HEK293T (cell line): ENCODE measurements at places on chromosomes 1 and 21.

DNA sequence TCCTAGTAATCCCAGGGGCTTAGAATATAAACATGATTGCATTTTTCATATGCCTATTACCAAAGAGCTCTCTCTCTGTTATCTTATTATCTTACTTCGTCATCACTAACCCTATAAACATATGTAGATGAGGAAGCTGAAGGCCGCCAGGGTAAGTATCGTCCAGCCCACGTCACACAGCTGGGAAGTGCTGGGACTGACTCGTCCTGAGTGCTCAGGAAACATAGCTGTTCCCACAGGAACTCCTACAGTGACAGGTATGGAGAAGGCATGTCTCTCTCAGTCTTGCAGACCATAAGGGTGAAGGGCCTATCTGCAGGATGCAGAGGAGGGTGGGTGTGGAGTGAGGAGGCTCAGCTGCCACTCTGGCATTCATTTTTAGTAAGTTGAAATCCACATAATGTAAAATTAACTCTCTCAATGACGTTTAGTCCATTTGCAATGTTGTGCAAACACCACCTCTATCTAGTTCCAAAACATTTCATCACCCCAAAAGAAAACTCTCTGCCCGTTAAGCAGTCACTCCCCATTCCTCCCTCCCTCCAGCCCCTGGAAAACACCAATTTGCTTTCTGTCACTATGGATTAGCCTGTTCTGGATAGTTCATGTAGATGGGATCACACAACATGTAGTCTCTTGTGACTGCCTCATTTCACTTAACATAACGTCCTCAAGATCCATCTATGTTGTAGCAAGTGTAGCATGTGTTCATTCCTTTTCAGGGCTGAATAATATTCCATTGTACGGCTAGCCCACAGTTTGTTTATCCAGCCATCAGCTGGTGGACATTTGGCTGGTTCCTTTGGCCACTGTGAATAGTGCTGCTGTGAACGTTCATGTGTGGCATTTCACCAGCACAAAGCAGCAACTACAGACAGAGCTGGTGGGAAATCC is 68.3 kb downstream of the TCP10L start:
- no peak for DNase-seq

- DNase-seq, result no peak
These were observed 239.0 kb upstream of the PTBP2 start for GRCh38 chr1:96482616-96483015.

GRCh38 chr21:45893740-45894449 is 87.7 kb upstream of the COL6A1 start:
- no peak for DNase-seq

- DNase-seq, result no peak
These were observed 503.1 kb upstream of the DAB1 start for GRCh38 chr1:57927003-57927402.

DNA sequence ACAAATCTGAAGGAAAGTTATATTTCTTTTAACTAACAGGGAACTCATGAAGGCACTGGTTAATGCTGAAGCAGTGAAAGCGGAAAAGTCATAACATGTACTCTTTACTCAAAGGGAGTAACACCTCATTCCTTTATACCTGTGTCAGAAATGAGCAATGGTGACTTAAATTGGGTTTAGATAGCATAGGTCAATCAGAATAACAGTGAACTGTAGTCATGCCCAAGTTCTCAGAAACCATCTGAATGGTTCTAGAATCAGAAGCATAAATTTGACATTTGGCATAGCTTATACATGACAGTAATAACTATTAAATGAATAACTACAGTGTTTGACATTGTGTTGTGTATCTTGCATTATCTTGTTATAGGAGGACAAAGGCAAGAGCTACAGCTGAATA is 382.0 kb downstream of the NUF2 start:
- no peak for DNase-seq

DNA sequence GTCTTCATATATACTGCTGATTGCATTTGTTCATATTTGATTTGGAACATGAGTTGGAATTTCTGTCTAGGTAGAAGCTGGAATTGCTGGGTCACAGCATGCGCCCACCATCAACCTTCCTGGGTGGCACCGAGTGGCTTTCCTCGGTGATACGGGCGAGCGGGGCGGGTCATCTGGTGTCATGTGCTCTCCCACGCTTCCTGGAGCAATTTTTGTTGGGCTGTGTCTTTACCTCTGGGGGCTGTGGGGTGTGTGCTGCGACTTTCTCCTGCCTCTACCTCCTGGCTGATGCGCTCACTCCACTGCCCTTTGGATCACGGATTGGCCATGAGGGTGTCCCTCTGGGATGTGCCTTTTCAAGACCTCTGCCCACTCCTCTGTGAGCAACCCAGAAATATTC is 108.7 kb upstream of the COL6A1 start:
- DNase-seq, result no peak

- no peak for DNase-seq
These were observed 623.3 kb upstream of the NR5A2 start for GRCh38 chr1:199404191-199404590.

DNA sequence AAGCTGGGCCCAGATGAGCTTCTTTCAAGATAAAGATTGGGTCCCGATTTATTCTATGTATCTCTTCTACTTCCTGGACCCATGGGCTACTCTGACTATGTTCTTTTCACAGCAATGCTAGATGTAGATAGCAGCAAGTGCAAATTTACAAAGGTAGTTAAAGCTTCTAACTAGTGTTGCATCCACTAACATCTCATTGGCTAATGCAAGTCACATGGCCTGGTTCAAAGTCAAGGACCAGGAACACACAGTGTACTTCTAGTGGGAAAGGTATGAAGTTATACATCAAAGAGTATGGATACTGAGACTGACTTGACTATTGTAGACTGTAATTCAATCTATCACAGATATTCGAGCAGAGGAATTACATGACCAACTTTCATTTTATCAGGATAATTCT is 588.8 kb downstream of the PLA2G4A start:
- no peak for DNase-seq

- no peak for DNase-seq
These were observed 18.1 kb downstream of the ATP1A1 start for GRCh38 chr1:116391185-116391584.

DNA sequence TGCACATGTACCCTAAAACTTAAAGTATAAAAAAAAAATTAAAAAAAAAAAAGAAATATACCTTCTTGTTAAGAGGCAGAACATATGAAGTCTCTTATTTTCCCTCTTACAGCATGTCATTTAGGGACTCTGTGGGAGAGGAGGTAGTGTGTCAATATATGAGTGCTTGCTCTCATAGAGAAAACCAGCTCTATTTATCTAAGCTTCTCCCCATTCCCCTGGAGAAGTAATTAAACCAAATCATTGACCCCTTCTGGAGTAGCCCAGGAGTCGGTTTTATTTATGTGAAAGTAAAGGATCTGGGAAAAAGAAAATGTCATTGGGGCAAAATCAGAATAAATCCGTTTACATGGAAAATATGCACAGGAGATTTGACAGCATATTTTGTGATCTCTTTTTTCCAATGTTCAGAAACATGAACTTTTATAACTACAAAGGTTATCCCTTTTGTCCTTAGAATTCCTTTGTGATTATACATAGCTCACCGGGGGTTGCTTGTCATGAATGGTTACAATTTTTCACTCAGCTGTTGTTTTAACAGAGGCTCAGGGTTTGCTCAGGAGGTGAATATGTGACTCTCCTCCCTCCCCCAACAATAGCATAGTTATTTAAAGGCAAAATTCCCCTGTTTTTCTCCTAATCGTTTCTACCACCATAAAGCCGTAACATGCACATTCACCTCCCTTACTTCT is 114.5 kb upstream of the C1orf21 start:
- no peak for DNase-seq

DNA sequence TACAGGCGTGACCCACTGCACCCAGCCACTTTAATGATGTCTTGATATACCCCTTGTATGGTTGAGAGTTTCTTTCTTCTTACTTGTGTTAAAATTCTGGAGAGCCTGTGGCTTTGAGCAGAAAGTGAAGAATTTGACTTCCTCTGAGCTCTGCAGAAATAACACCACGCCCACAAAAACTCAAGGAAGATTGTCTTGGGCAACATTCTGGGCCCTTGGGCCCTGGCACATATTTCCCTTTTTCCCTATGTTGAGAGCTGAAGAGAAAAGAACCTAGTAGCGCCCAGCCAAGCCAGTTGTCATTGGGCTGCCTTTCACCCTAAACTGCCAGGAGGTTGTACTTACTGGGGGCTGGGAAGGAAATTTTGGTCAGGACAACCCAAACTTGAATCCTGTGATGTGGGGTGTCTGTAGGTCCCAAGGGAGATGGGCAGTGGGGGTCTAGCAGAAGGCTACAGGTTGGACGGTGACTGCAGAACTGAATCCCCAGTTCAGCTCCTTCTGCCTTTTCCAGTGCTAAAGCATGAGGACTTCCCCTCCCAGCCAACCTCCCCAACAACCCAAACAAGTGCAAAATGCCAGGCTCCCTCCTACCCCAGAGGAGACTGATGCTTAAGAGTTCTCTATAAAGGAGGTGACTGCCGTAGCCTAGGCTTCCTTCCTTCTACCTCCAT is 11.7 kb upstream of the SNAPIN start:
- no peak for DNase-seq

- no peak for DNase-seq
These were observed 16.0 kb downstream of the ANGPTL3 start for GRCh38 chr1:62613325-62613727.

DNA sequence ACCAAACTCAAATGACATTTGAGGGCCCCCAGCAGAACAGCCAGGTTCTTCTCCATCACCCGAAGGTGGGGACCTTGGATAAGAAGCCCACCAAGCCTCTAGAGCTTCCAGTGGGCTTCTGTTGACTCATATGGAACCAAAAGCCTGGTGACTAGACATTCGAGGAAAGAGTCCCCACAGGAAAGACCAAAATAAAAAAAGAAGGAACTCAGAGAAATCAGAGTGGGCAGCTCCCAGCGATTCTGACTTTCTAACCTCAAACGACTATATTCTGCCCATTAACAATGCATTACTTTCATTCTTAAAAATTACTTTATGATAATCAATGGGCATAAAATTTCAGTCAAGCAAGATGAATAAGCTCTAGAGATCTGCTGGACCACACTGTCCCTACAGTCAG is 9.6 kb upstream of the CHIT1 start:
- DNase-seq, result no peak
